ENCODE measurements at places on chromosomes 1 and 21.

GRCh38 chr1:222104694-222105392, 363.0 kb upstream of the DUSP10 start:
- no peak for DNase-seq

DNA sequence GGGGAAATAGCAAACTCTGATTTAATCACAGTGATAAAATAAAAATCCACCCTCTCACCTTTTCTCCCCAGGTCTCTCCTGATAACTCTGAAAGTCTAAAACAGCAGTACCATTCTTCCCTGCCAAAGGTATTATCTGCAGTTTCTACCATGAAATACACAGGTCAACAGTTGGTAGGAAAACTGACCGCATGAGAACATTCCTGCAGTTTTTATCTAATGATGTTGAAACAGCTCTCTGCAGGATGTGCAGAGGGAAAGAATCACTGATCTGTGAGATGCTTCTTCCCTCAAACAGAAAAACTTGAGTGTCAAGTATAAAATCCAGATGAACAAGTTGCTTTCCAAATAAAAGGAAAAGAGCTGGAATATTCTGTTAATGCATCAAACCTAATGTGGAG, 39.1 kb downstream of the KCNJ6 start:
- no peak for DNase-seq

DNA sequence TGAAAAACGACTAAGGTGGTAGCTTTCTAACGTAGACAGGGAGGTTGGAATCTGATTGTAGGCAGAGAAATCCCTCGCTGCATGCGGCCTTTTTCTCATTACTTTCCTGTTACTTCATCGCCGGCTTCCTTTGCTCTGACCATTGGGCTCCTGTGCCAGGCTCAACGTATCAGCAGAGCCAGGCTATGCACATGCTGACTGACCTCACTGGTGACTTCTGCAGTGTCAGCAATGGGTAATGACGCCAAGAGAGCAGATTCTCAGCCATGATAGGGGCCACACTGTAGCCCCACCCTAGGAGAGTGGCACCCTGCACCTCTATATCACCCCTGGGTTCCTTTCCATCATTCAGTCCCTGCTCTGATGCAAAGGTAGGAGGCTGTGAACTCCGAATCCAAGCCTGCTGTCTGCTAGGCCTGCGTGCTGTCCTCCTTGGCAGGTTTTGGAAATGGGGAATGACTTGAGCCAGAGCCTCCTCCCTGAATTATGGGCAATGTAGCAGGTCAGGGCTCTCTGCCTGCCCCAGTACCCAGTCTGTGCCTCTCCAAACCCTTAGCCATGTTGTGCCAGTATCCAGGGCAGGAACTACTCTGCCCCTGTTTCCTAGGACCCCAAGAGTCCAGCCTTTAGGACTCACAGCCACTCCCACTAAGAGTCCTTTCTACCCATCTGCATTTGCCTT, 11.4 kb downstream of the PPFIA4 start:
- DNase-seq, result no peak

GRCh38 chr1:219527994-219528393, 84.9 kb downstream of the ZC3H11B start:
- no peak for DNase-seq

- no peak for DNase-seq
Observed at GRCh38 chr21:9774347-9774746, 747.0 kb upstream of the TPTE start.

DNA sequence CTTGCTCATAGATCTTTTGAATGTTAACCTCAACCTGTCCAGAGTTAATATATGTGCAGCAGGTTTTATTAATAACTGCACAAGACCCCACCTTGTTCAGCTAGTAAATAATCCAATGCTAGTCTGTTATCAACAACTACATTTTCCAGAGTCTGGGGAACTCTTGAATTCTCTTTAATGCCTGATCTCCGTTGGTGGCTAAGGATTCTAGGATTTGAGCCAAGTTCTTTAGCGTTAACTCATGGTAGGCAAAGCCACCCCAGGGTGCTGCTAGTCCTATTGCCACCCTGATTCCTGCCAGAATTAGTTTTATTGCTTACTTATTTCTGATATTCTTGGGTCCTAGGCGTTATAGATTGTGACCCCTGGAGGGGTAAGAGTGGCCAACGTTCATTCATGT, 12.8 kb downstream of the BACE2 start:
- no peak for DNase-seq

- DNase-seq, result peak; percentile 72
Observed at GRCh38 chr1:64033667-64034220, 169.7 kb upstream of the UBE2U start.

GRCh38 chr1:207128336-207128921, 24.4 kb downstream of the C4BPA start:
- no peak for DNase-seq

GRCh38 chr1:113905435-113905861, 322 bp downstream of the DCLRE1B start:
- DNase-seq, result no peak

DNA sequence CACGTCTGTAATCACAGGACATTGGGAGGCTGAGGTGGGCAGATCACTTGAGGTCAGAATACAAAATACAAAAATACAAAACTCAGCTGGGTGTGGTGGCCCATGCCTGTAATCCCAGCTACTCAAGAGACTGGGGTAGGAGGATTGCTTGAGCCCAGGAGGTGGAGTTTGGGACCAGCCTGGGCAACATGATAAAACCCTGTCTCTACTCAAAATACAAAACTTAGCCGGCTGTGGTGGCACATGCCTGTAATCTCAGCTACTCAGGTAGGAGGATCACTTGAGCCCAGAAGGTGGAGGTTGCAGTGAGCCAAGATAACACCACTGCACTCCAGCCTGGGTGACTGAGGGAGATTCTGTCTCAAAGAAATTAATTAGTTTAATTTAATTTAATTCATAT, 6.5 kb upstream of the ITLN1 start:
- no peak for DNase-seq

- DNase-seq, result no peak
Observed at GRCh38 chr1:86356247-86356646, 39.9 kb downstream of the ODF2L start.

DNA sequence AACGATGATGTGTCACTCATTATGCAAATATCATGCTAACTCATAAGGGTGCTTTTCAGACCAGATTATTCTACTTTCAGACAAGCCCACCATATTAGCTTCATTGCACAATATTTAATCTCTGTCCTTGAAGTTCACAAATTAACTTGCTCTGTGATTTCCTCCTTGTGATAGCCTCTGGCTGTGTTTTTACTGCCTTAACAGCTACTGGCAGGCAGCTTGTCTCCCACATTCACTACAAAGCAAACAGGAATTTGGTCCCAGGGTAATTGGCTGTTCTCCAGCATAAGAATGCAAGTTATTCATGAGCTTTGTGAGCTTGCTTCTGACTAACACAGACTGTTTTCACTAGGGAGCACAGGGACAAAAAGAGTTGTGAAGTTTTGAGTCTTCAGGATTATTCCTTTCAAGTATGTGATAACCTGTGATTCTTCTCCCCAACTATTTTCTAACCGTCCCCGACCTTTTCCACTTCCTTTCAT, 87.9 kb upstream of the HMCN1 start:
- peak; percentile 95 for DNase-seq

DNA sequence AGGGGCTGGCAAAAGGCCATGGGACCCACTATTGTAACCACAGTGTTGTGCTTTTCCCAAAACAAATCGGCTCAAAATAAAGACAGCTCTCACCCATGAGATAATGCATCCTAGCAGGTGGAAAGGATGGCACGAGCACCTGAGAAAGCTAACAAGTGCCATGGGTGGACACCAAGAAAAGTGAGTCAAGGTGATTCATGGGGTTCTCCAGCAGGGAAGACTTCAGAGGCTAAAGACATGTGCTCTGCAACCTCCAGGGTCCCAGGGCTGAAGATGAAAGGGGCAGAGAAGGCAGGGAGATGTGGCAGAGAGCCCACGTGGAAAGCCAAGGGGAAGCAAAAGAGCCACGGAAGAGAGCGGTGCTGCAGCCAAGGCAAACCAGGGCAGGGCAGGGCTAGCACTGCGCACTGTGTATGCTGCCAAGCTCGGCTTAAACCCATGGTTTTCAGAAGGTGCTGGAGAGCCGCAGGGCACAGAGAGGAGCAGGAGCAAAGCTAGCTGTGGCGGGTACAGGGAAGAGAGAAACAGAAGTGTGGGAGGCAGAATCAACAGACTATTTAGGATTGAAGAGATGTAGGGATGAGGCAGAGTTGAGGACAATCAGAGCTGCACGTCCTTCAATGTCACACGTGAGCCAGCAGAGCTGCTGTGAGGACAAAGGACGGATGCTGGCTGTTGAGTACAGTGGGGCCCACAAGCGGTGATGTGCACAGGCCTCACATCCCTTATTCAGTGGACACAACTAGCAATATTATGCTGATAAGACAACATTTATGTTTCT, 41.8 kb upstream of the C1orf198 start:
- DNase-seq, result no peak

DNA sequence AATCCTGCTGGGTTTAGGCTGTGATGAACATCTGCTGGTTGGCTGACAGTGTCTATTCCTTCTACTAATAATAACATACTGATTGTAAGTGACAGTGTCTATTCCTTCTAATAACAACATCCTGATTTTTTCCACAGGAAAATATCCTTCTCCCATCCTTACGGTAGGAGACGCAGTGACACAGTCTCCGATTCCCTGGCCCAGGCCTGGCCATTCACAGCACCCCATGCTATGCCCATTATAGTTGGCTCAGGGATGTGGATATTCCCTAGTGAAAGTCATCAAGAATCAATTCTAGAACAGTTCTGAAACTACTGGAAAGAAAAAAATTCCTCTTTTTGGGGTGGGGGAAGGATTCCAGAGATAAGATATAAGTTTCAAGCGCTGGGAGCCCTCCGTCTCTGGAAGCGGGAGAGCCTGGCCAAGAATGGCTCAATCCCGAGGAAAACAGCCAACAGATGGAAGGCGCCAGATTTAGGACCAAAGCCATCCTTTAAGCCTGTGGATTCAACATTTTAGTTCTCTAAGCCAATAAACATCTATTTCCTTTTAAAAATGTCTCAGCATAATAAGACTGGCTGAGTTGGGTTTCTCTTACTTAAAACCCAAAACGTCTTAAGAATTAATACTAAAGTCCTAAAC, 88.6 kb downstream of the GPATCH2 start:
- no peak for DNase-seq

- no peak for DNase-seq
Observed at GRCh38 chr21:44421901-44422840, 33.1 kb upstream of the LRRC3 start.

GRCh38 chr1:9792156-9793042, 31.4 kb downstream of the CLSTN1 start:
- peak; percentile 23 for DNase-seq

- no peak for DNase-seq
Observed at GRCh38 chr1:177928194-177928593, 41.7 kb downstream of the SEC16B start.

DNA sequence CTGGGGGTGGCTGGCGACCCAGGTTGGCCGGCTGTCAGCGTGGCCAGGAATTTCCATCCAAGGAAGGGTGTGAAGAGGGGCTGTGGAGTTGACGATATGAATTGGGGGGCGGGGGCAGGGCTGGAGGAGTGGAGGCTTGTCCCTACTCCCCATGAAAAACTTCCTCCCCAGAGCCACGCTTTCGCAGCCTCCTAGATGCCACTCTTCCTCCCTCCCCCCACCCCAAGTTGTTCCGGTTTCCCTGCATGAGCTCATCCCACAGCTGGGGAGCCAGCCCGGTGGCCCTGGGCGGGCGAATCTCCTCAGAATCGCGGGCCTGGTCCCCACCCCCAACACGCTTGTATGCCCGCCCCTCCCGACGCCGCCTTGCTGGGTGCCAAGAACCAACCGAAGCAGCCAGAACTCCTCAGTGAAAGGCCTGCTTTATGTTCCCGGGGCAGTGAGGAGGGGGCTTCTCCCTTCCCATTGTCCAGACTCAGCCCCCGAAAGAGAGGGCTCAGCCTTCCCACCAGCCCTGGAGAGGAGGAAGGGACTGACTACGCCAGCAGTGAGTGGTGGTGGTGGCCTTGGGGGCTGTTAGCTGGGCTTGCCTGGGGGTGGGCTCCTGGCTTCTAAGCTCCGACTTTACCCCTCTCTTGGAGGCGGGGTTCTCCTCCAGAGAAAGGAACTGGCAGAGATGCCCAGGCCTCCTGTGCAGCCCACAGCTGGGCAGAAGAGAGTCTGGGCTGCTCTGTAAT, 1.8 kb upstream of the CSMD2 start:
- no peak for DNase-seq

GRCh38 chr1:150553392-150554085, 4.3 kb downstream of the ADAMTSL4 start:
- DNase-seq, result no peak

GRCh38 chr21:33869873-33870272, 45.7 kb downstream of the ATP5PO start:
- DNase-seq, result no peak

DNA sequence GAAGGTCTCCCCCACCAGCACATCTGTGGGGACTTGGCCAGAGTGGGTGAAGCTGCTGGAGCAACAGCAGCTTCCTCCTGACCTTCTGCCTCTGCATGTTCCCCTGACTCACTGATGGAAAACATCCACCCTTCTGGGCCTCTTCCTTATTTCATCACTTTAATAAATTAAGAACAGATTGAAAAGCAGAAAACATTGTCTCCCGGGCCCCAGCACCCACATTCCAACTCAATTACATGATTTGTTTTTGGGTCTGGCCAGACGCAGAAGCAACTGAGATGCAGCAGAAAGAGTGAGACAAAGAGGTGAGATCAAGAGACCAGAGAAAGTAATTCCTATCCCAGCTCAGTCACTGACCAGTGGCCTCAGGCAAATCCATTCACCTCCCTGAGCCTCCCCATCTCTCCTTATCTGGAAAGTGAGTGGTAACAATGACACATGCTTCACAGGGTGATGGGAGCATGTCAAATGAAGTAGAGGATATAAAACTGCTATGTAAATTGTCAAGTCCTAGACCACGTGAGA, 157.1 kb downstream of the ELAVL4 start:
- no peak for DNase-seq

GRCh38 chr1:205500240-205501233, 3.9 kb upstream of the CDK18 start:
- DNase-seq, result no peak

DNA sequence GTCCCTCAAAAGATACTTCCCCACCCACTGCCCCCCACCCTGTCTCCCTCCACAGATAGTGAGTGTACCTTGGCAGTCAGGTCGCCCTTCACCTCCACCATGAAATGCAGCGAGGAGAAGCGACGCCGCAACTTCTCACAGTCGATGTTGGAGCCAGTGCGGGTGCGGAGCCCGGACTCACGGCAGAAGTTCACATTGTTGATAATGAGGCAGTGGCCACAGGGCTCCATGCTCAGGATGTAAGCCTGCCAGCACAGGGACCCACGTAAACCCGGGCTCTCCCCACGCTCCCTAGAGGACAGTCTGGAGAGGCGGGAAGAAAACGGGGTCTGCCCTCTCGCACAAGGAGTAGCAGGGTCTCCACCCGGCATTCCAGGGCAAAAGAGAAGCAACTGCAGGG, 17.2 kb downstream of the CASP9 start:
- DNase-seq, result no peak

GRCh38 chr1:160756849-160757201, 17.8 kb downstream of the SLAMF7 start:
- no peak for DNase-seq

DNA sequence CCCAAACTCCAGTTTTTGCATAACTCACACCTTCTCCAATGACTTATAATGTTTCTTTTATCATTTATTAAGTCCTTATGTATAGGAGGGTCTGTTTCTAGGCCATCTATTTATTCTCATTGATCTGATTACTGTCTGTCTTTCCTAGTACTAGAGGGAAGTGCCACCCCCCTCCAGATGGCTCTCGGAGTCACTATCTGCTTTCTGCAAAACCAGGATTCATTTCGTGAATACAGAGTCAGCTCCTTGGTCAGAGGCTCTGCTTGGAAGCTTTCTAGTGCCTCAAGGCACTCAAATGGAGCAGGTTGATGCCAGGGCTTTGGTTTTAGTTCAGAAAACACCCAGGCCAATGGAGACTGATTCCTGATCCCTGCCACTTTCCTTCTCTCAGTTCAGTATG, 102.3 kb upstream of the CD34 start:
- no peak for DNase-seq
